Activated gamma-delta T cell treated with Interleukin-2 at 50 U/mL for 16 hours (primary cell): ENCODE measurements at places on chromosomes 5 and 9.
A peak's percentile ranks its signal among the peaks of the same experiment; 100 is the strongest.

- DNase-seq = peak; percentile 38
Observed at GRCh38 chr9:126523611-126524111, 90.1 kb upstream of the LMX1B start.

GRCh38 chr5:6950860-6951259, 237.6 kb downstream of the TENT4A start:
- DNase-seq = no peak

DNA sequence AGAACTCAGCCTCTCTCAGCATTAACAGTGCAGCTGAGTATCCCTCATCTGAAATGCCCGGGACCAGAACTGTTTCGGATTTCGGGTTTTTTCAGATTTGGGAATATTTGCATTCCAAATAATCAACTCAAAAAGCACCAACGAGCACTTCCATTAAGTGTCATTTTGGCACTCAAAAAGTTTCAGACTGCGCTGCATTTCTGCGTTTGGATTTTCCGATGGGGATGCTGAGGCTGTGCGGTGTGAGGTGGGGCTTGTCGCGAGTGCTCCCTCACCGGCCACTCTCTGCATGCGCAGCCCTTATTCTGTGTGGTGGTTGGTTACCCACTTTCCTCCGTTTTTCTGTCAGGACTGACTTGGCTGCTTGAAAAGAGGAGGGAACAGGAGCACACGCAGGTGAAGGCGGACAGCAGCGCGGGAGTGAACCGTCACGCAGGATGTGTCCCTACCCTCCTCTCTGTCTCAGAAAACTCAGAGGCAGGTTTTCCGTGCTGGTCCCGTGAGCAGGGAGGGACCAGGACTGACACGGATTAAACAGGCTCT, 8.4 kb downstream of the UBAC1 start:
- DNase-seq = no peak

DNA sequence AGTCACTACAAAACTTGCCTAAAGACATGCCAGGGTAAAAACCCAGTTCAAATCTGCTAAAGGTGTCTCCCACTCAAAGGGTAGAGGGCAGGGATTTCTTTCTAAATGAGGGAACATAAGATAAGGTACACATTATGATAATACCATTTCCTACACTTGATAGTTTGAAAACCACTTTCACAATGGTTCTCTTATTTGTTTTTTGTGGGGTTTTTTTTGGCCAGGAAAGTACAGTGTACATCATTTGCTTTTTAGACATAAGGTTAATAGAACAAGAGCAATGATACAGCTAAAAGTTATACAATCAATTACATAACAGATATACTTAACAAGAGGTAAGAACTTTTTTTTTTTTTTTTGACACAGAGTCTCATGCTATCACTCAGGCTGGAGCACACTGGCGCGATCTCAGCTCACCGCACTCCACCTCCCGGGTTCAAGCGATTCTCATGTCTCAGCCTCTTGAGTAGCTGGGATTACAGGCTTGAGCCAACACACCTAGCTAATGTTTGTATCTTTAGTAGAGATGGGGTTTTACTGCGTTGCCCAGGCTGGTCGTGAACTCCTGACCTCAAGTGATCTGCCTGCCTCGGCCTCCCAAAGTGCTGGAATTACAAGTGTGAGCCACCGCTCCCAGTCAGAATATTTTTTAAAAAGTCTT, 48.8 kb upstream of the GLRX start:
- no peak for DNase-seq

GRCh38 chr5:27311544-27311943, 273.2 kb upstream of the CDH9 start:
- no peak for DNase-seq

- no peak for DNase-seq
Observed at GRCh38 chr5:159444441-159445082, 114.3 kb upstream of the IL12B start.

GRCh38 chr9:33227008-33227398, 13.0 kb upstream of the SPINK4 start:
- DNase-seq = no peak

DNA sequence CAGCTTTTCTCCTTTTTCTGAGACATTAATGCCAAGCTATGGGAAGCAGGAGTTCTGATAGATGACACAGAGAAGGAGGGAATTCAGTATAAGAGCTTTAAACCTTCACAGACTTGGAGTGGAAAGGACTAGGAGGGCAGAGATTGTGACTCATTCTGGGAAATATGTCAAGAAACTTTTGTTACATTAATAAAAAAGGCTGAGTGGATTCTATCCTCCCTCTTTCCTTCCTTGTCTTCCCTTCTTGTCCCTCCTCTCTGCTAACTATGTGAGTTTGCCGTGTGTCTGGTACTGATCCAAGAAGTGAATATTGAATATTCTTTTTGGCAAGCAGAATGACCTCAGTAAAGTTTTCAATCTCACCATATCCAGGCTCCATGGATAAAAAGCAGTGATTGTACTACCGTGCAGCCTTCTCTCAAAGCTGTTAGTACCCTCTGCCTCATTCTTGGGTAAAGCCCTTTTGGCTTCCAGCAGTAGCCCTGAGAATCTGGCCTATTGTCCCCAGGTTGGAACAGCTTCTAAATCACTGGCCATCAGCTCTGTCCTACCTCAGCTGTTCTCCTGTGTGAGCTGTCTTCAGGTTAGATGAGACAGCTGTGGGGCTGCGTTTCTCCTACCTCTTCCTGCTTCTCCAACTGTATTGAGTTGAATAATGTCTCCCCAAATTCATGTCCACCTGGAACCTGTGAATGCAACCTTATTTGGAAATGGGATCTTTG, 73.9 kb downstream of the ATG10 start:
- no peak for DNase-seq

DNA sequence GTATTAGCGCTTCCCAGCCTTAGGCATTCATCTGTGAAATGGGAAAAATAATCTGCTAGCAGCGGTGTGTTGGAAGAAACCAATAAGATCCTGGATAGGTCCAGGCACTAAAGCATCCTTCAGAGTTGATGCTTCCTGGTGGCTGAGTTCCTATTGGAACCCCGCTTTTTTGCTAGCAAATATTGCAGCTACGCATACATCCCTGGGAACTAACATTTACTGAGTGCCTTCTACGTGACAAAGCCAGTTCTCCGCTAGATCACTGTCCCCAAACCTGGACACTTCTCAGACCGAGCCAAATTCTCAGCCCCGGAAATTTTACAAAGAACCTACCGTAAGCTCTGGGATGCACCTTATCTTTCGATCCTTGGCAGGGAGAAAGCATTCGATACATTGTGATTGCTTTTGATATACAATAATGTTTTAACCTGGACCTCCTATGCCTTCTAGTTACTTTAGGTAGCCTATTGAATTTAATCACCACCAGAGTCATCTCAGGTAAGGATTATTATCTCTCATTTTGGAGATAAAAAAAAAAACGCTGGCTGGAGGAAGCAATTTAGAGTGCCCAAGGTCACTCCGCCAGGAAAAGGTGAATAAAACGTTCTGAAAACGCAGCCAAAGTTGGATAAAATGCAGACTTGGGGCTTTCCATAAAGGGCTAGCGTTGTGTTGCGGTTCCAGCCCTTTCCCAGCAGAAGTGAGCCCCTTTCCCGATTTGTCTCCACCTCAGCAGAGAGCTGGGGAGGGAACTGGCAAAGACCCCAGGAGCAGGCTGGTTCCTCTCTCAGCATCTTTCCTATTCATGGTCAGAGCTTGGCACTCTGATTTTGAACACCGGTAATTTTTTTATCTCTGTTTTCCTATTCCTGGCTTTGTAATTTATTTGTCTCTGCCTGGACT, 2.6 kb upstream of the MSX2 start:
- no peak for DNase-seq

GRCh38 chr5:56105511-56106291, 110.9 kb upstream of the IL6ST start:
- no peak for DNase-seq
